Mesenteric fat pad (tissue), 1 donor: ENCODE measurements at places on chromosomes 3 and 15. TPM values are rescaled to one million over a fixed set of nuclear protein-coding genes. Genes with fewer than 3 reads are reported as not detected.

DNA sequence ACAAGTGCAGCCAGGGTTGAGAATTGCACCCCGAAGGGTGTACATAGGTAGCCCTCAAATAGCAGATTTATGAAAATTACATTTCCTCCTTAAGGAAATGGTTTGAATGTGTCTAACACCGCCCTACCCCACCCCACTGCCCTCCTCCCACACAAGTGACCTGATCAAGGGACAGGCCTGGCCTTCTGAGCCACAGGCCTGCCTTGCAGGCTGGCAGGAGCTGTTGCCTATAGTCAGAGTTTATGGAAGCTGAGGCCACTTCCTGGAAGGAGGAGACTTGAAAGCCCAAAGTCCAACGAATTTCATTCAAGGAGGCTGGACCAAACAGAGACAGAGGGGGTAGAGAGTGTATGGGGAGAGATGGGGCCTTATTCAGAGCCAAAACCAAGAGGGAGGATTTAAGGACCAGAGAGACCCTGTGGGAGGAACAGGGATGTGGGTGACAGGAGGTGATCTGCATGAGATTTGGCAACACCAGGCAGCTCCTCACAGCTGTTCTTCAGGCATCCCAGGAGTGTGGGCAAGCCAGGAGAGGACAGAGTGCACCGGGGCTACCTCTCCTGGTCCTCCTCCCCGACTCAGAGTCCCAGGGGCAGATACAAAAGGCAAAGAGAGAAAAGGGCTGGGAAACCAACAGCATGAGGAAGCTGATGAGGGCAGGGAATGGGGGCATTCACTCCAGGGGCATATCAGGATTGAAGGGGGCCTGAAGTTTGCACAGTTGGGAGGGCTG lies 100.4 kb upstream of the HES1 start:
- DNase-seq, result no peak

GRCh38 chr3:127985655-127986225 lies 66.5 kb upstream of the SEC61A1 start:
- DNase-seq, result no peak

DNA sequence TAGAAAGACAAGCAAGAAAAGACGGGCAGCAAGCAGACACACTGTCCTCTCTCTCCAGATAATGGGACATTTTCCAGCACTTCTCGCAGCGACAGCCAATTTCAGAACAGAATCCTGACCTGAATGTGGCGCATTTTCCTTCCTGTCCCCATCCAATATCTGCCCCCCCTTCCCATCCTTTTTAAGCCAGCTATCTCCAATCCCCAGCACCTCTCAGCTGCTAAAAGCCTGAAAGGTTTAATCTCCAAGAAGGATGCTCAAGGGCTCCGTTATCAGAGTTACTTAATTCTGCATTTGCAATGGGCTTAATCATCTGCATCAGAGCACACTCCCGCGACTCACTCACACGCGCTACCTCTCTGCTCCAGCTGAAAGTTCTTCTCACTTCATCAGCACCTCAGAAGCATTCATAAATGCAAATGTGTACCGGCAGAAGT lies 50.5 kb downstream of the SRGAP3 start:
- peak; percentile 35 for DNase-seq

DNA sequence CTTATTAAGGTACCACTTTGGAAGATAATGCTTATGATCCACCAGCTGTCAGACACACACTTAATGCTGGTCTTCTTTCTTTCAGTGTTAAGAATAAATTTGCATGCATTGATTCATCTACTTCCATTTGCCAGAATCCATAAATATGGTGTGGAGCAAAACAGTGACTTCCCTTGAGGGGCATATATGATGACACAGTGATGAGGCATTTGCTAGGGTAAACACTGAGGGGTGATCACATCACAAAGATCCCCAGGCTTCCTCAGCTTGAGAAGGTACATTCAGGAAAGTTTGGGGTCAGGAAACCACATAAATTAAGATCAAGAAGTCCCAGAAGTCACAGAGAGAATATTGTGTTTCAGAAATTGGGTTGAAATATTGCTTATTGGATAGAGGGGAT lies 9.9 kb upstream of the ZBED2 start:
- DNase-seq, result no peak

DNA sequence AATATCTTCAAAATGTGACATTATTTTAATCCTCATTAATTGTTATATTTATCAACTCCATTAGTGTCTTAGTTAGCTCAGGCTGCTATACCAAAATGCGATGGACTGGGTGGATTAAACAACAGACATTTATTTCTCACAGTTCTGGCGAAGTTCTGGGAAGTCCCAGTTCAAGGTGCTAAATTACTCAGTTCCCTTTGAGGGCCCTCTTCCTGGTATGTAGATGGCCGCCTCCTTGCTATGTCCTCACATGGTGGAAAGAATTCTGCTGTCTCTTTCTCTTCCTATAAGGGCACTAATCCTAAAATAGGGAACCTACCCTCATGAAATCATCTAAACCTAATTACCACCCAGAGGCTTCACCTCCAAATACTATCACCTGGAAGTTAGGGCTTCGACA lies 38.8 kb upstream of the DUT start:
- no peak for DNase-seq

GRCh38 chr3:137041251-137041650 lies 83.5 kb downstream of the IL20RB start:
- DNase-seq, result no peak

The SIDT1 gene
- total RNA-seq, result 1.5 TPM

The EPHB1 gene
- 1.9 TPM for total RNA-seq

The WDR49 gene
- 0.64 TPM for total RNA-seq

The CLDN18 gene
- total RNA-seq, result not detected

The DPPA2 gene
- not detected for total RNA-seq
